ENCODE measurements at places on chromosomes 1 and 21.

GRCh38 chr1:210464519-210465039 is 135.9 kb downstream of the HHAT start:
- no peak for DNase-seq

- no peak for DNase-seq
Measured at GRCh38 chr1:203797216-203797615, 1.8 kb downstream of the ZBED6 start.

DNA sequence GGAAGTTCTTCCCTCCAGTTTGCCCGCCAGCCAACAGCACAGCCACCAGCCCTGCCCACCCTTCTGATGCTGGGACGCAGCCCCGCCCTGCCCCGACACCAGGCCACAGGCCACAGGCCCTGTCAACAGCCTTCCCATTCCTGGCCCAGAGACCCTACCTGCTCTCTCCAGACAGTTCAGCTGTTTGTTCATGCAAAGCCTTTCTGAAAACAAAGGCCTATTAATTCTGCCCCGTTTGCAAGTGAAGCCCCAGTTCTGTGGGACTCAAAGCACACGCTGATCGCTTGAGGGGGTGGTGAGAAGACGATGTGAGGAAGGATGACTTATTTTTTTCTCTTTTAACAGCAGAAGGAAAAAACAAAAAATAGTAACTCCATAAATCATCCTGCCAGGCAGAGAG is 55.4 kb upstream of the KIF26B start:
- DNase-seq = no peak

DNA sequence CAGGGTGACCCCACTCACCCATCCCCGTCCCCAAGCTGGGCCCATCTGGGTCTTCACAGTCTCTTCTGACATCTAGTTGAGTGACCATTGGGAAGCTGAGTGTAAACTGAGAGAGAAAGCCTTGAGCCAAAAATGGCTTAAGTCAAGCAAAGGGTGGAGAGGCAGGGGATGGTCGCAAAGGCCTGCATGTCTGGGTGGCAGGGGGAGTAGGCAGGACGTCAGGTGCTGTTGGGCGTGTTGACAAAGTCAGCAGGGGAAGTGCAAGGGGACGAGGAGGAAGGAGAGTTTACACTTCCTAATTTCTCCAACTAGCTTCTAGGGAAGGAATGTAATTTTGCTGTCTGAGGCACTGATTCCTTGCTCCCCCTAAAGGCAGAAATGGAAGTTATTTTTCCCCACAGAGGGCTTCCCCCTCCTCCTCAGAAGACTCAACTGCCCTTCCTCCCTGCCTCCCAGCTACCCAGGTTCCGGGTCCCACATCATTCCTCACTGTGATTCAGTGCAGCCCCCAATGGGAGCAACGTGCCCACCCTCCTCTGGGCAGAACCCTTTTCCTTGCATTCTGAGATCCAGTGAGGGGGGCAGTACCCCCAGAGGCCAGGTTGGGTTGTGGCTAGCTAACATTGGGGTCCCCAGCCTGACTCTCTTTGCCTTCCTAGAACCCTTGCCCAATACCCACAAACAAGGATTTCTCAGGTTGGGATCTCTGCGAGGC is 1.2 kb upstream of the ADORA1 start:
- peak; percentile 51 for DNase-seq

- no peak for DNase-seq
Measured at GRCh38 chr1:56824938-56825337, 5.7 kb upstream of the FYB2 start.

DNA sequence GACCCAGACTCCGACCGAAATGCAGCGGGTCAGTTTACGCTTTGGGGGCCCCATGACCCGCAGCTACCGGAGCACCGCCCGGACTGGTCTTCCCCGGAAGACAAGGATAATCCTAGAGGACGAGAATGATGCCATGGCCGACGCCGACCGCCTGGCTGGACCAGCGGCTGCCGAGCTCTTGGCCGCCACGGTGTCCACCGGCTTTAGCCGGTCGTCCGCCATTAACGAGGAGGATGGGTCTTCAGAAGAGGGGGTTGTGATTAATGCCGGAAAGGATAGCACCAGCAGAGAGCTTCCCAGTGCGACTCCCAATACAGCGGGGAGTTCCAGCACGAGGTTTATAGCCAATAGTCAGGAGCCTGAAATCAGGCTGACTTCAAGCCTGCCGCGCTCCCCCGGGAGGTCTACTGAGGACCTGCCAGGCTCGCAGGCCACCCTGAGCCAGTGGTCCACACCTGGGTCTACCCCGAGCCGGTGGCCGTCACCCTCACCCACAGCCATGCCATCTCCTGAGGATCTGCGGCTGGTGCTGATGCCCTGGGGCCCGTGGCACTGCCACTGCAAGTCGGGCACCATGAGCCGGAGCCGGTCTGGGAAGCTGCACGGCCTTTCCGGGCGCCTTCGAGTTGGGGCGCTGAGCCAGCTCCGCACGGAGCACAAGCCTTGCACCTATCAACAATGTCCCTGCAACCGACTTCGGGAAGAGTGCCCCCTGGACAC is 534 bp downstream of the C1orf56 start:
- peak; percentile 93 for DNase-seq

DNA sequence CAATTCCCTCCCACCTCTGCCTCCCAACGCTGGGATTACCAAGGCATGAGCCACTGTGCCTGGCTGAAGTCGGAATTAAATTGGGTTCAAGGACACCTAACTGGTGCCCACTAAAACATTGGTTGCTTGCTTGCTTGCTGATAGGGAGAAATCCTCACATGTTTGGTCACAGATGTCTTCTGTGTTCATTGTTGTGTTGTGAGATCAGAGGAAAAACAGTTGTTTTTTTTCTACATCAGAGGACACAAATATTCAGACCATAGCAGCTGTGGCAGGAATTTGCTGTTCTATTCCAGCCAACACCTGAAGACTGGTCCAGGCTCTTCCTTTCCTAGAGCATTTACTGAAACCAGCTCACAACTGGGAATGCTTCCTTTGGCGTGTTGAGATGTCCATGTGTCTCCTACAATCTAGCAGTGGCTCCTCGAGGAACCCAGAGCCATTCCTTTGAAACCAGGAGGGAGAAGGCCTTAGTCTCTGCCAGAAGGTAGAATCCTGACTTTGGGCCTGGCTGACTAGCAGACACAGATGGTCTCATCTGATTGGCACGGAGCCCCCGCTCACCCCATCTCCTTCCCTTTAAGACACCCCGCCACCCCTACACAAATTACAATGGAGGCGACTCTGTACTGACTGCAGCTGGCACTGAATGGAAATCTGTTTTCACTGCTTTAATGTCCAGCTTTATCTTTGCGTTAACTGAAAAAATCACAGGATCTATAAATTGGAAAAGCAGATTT is 24.3 kb upstream of the TRIM17 start:
- DNase-seq = no peak

DNA sequence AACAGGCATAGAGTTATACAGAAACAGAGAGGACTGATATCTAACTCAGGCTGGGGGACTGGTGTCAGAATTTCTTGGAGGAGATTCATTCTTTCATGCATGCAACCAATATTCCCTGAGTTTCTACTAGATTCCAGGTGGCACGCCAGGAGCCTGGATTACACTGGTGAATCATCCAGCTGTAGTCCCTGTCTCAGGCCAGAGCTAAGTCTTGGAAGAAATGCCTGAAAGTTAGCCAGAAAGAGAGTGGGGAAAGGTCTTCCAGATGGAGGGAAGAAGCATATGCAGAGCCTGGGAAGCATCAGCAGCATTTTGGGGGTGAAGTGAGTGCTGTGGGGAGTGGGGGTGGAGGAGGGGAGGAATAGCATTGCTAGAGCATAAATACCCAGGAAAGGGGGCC is 239.1 kb downstream of the OMA1 start:
- no peak for DNase-seq

DNA sequence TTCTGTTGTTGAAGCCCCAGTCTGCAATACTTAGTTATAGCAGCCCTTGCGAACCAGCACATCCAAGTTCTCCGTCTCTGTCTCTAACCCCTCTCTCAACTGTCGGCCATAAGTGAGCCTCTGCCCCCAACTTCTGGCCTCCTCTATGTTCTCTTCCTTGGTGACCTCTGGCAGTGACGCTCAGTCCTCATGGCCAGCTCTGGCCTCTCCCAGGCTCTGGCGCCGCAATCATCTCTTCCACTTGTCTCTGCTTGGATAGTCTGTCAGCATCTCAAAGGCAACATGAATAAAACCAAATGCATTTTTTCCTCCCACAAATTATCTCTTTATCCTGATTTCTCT is 8.4 kb upstream of the HLCS start:
- DNase-seq = no peak

Measured in posterior cingulate gyrus (tissue), 11 donors.